ENCODE measurements at places on chromosomes 6 and 20.

DNA sequence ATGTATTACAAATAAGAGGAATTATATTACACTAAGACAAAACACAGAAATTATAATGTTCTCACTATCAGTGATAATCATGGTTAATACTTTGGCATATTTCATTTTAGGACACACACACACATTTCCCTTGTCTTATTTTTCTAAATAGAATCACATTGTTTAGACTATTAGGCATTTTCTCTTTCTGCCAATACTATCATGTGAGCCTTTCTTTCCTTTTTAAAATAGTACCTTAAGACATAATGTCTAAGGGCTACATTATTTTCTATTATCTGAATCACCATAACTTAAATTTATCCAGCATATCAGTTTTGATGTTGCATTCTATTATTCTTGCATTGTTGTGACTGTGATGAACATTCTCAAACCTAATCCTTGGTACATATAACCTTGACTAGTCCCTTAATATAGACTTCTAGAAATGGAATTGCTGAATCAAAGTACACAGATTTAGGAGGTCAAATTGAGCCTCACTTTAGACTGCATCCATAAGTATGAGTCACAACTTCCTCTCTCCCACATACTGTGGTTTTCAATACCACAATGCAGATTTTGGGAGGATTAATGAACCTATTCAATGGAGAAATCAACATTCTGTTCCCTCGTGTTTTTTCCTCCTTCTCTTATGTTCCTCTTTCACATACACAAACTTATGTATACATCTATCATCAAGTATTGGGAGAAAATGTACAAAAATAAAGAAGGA lies 212.6 kb downstream of the MOXD1 start:
- DNase-seq: peak; percentile 72

- no peak for DNase-seq
These were observed 170.9 kb downstream of the SCP2D1 start for GRCh38 chr20:18984238-18985200.

DNA sequence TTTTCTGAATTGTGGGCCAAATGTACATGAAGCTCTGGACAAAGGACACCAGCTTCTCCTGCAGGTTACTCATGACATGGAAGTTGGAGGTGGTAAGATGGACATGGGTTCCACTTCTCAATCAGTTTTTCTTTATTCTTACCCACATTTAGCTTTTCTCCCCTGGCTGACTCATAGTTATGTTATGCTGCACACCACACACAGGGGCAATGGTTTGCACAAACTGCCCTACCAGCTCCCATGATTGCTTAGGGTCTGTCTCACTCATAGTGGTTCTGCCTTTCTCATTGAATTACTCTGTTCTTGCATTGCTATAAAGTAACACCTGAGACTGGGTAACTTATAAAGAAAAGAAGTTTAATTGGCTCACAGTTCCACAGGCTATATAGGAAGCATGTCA lies 4.5 kb upstream of the CD109 start:
- DNase-seq: peak; percentile 32

DNA sequence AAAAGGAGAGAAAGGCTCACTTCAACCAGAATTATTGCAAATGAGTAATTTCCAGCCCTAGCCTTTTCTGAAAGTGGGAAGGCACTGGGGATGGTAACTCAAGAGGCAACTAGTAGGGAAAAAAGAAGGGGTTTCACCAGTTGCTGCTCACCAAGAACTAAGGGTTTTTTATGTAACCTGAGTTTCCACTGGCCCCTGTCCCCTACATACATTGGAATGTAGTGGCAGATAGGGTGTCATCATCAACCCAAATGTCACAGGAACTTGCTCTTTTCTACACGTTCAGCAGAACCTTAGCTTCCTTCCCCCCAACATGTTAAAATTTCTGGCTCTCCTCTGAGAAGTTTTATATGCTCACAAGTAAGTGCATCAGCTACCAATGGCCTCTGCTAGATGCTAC lies 38.2 kb upstream of the PKHD1 start:
- no peak for DNase-seq

- DNase-seq: no peak
These were observed 188.5 kb upstream of the SNX9 start for GRCh38 chr6:157634546-157634945.

- no peak for DNase-seq
These were observed 35.3 kb downstream of the BMP7 start for GRCh38 chr20:57231161-57231560.

GRCh38 chr6:170456886-170457698 lies 96.0 kb downstream of the PSMB1 start:
- DNase-seq: no peak

DNA sequence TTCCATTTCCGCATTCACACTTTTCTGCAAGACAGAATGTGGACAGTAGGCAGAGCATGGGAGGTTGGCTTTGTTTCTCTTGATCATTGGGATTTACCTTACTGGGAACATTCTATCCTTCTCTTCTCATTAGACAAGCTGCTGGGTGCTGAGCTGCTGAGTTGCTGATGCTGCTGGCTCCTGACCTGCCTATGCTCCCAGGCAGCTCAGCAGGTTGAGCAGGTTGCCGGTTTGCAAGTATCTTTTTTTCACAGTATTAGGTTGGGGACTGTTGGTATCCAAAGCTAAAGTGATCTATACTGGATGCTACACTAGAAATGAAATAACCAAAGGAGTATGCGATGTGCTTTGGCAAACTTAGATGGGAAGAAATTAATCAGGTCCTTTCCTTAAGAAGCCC lies 23.7 kb upstream of the ADGRF4 start:
- DNase-seq: no peak

- DNase-seq: peak; percentile 25
These were observed 9.9 kb downstream of the ECI2 start for GRCh38 chr6:4125500-4125899.

- no peak for DNase-seq
These were observed 52.9 kb upstream of the PROKR2 start for GRCh38 chr20:5369629-5370028.

DNA sequence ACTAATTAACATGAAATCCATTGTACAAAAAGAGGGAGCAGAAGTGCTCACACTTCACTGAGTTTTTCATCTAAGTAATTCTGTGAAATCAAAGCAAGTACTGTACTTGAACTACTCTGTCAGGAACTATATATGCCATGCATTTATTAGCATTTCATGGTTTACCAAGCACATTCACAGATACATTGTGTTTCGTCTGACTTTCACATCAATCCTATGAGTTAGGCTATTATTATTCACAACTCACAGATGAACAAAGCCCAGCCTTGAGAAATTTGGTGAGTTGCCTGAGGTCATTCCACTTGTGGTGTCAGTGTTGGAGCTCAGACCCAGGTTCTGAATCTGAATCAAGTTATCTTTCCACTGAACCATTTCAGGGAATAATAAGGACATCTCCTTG lies 33.7 kb upstream of the TENT5A start:
- no peak for DNase-seq

DNA sequence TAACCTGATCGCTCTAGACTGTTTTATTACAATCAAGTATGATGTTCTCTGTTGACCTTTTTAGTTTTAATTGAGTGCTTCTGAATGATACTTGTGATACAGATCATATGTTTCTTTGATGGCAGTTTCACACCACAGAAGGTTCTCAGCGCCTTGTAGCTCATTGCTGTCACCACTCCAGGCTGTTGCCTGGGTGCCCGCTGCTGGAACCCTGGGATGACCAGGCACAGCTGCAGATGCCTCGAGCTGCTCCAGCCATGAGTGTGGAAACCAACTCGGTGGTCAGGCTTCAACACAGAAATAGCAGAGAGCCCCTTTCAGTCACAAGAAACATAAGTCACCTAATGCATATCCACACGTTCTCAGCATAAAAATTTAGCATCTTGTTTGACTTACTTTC lies 112.7 kb downstream of the RPP40 start:
- no peak for DNase-seq

DNA sequence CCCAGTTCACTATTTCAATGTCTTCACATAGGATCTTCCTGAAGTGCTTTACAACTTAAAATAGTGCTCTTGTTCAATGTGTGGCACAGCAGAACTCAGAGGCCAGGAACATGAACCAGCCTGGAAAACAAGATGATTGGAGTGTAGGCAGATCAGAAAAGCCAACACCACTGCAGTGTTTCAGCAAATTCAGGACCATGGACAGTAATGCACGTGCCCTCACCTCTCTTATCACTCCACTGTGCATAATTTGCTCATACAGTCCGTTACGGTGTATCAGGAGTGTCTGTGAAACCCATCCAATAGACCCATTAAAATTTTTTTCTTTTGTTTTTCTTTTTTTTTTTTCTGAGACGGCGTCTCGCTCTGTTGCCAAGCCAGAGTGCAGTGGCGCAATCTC lies 27.6 kb upstream of the HACE1 start:
- DNase-seq: peak; percentile 43

DNA sequence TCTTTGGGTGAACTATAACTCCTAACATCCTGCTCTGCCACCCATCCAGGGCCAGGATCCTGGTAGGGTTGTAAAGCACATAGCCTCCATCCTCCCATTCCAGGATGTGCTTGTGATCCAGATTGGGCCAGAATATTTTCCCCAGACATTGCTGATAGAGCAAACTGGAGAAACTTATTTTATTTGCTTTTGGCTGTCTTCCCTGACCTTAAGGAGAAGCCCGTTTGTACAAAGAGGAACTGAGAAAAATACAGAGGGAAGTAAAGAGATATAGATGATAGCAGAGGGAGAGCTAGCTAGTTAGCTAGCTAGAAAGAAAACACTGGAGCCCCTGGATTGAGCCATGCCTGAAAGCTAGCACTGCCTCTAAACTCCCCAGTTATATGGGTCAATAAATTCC lies 9.0 kb upstream of the HDAC2 start:
- DNase-seq: no peak

GRCh38 chr20:11051136-11051535 lies 377.3 kb upstream of the JAG1 start:
- DNase-seq: peak; percentile 37

DNA sequence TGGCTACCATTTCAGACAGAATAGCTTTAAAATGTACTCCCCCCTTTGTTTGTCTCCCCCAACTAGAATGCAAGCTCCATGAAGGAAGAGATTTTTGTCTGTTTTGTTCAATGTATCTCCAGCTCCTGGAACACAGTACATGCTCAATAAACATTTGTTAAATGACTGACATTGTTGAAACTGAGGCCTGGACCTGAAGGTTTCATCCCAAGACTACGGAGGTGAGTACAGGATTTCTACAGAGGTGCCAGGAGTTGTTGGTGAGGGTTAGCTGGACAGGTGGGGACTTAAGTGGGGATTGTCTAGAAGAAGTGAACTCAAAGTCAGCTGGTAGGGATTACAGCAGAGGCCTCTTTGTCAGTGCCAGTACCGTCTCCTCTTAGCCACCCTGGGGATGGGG lies 19.4 kb downstream of the VEGFA start:
- DNase-seq: no peak

DNA sequence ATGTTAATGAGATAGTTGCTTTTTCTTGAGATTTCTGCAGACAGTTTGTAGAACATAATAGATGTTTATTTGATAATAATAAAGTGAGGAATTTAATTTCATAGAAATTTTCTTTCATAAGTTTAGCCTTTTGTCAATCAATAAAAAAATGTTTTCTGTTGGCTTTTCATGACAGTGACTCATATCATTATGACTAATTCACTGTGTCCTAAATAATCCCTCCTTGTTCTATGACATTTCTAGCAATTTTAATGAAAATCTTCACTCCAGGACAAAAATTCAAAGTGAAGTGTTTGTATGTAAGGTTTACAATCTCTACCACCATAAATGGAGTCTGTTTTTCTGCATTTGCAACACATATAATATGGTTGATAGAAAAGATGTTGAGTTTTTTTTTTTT lies 109.9 kb downstream of the UTRN start:
- no peak for DNase-seq

- no peak for DNase-seq
These were observed 22.8 kb downstream of the SRSF3 start for GRCh38 chr6:36616893-36617521.

DNA sequence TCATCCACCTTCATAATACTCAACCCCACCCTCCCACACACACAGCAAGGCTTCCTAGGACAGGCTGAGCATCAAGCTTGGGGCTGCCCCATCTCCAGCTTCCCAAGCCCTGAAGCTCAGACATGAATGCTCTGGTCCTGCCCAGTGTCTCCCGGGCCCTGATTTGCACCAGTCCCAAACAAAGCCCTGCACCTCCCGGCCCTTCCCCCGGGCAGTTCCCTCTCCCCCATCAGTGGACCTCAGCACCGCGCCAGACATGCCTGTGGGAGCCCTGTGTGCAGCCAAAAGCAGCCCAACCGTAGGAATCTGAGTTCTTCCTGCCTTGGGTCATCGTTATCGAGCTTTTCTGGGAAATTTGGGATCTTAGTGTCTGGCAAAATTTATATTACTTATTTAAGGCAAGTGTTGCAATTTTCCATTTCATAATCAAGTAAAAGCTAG lies 63.5 kb downstream of the THBS2 start:
- peak; percentile 86 for DNase-seq

DNA sequence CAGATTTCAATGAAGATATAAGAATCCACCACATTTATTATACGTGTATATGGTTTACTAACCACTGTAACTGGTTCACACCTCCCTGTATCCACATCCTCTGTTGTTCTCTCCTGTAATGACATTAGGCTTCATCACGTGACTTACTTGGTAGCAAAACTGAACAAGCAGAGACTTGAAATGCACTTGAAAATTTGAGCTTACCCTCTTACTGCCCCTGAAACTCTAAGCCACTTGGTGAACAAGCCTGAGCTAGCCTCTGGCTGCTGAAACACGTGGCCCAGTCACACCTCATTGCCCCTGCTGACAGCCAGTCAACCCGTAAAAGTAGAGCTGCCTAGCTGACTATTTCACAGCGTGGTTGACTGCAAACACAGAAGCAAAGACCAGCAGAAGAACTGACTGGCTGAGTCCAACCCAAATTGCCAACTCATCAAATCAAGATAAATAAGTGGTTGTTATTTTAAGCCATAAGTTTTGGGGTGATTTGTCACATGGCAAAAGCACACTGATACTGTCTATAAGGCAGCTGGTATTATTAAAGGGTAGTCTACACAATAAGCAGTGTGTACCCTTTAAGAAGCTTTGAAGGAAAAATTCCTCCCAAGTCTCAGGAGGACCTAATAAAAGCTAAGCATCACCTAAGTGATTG lies 109.0 kb downstream of the RALGAPA2 start:
- DNase-seq: no peak

All from cardiac fibroblast (primary cell).